Mesothelial cell of epicardium (in vitro differentiated cells): ENCODE measurements at places on chromosomes 1 and 21. TPM values are rescaled to one million over a fixed set of nuclear protein-coding genes. Genes with fewer than 3 reads are reported as not detected.

Gene SSBP3
- total RNA-seq, result 171 to 188 TPM (median 172 TPM) in 3 replicates

Gene UTS2
- not detected in 3 replicates for total RNA-seq

DNA sequence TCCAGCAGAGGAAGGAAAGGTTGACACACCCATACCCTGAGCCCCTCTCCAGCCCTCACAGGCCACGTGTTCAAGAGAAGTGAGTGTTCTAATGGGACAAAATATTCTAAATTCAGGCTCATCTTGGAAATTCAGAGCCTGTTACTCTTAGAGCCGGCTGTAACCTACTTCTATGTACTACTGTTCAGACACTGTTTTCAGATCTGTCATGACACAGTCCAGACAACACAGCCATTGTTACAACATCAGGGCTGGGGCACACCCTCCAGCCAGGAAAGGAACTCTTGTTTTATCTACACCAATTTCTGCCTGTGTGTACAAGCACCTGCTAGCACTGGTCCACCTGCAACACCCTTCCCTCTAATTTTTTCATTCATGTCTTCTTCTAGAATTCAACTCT, 145.4 kb upstream of the C8B start:
- DNase-seq, result no peak

DNA sequence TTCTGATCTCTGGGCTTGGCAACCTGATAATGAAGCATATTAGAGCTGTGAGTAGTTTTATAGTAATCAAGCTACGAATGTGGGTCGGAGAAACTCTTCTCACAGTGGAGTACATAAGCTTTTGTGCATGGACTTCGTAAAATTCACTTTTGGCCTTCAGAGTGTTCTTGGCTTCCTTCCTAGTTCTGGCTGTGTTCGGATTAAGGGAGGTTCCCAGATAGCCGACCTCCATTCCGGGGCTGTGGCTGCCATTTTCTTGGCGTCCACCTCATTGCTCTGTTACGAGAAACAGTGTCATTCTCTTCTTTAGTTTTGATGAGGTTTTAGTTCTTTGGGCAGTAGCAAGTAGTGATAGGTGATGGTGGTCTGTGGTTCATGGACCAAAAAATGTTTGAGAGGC, 26.3 kb downstream of the CAMTA1 start:
- DNase-seq, result no peak

GRCh38 chr1:65791396-65791795, 1.3 kb upstream of the PDE4B start:
- DNase-seq, result no peak

DNA sequence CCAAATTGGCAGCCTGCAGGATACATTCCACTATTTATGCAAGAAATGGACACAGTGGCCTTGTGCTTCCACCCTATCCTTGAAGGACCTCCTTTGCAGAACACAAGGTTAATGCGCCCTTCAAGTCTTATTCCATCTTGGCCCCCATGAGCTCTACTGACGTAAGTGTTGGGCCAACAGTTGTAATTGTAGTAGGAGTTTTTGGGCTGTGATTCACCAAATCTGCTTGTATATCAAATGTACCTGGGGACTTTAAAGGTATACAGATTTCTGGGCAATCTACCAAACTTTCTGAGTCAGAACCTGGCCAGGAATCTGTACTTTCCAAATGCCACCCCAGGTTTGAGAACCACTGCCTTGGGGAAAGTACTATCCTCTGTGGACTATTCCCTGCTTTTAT, 100.9 kb upstream of the MARK1 start:
- DNase-seq, result no peak
